Upper lobe of left lung (tissue), 6 donors: ENCODE measurements at places on chromosomes 1 and 21. TPM values are rescaled to one million over a fixed set of nuclear protein-coding genes. Genes with fewer than 3 reads are reported as not detected.

DNA sequence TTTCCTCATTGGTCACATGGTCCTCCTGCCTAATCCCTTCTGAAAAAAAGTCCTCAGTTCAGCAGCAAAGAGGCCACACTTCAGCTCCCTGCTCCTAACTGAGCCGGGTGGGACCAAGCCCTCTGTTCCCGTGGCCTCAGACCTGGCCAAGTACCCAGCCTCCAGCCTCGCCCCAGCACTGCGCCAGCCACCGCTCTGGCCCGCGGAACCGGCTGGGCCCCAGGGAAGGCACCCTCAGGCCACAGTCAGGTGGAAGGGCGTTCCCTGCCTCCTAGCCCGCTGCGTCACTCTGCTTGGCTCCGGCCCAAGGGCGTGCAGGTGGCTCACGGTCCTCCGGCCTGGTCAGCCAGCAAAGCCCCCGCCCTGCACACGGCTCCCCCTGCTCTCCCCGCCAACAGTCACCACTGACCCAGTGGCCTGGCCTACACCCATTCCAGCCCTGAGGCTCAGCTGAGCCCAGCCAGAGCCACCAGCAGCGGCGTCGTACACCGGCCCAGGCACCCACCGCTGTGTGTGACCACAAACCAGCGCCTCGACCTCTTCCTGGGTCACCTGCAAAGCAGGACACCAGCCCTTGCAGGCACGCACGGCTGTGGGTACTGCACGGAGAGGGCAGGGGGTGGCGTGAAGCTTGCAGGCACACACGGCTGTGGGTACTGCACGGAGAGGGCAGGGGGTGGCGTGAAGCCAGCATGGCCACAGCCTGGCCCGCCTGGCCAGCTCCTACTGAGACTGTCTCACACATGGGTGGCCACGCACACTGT is 19.4 kb downstream of the NADK start:
- DNase-seq = peak; percentile 95

- no peak for DNase-seq
Observed at GRCh38 chr1:196090226-196090625, 518.0 kb downstream of the KCNT2 start.

DNA sequence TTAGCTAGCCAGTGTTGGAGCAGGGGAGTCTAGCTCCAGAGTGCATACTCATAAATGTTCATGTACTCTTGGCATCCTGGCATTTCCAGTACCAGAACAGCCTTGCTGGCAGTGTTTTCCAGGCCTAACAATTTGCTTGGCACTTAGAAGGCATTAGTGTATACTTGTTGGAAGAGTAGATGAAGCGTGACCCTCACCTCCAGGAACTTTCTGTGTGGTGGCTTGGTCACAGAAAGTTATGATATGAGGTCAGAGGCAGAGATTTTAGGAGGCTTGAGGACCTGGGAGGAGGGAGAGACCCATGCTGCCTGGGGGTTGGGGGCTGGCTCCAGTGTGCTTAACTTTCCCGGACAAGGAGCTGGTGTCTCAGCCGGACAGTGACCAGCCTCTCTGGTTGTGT is 52.7 kb upstream of the GCLM start:
- DNase-seq = no peak

GRCh38 chr1:226723657-226724532 is 15.2 kb downstream of the ITPKB start:
- DNase-seq = no peak

GRCh38 chr1:218669431-218669830 is 324.3 kb downstream of the TGFB2 start:
- no peak for DNase-seq

DNA sequence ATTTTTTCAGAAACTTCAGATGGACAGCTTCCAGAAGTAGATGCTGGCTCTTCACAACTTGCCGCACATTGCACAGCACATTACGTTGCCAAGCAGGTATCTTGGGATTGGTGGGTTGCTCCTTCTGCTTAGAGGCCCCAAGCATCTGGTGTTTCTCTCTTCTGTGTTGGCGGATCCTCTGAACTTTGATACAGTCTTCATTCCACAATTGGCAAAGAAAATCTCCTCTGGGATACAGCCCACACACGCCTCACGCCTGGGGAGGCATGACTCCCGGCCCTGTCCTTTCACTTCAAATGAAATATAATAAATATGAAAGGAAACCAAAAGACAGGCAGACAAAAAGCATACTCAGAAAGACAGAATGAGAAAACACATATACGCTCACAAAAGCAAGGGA is 72.3 kb upstream of the PPP2R5A start:
- no peak for DNase-seq

DNA sequence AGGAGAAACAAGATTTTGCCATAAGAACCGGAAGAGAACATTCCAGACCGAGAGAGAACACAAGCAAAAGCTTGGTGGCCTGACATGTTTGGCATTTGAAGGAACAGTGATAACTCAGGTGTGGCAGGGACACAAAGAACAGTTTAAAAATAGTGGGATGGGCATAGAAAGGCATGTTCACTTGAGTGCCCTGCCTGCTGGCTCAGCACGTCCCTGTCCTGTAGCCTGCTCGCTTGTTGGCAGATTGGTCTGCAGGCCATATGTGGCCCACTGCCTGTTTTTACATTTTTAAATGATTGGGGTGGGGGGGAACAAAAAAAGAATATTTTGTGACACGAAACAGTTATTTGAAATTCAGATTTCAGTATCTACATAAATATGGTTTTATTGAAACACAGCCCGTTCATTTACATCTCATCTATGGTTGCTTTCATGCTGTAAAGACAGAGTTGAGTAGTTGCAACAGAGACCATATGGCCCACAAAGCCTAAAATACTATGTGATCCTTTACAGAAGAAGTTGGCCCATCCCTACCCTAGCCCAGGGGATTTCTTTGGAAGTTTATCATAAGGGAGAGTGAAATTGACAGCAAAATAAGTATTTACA is 100.7 kb downstream of the RGL1 start:
- no peak for DNase-seq

- DNase-seq = no peak
Observed at GRCh38 chr1:41709331-41709730, 209.4 kb downstream of the HIVEP3 start.

DNA sequence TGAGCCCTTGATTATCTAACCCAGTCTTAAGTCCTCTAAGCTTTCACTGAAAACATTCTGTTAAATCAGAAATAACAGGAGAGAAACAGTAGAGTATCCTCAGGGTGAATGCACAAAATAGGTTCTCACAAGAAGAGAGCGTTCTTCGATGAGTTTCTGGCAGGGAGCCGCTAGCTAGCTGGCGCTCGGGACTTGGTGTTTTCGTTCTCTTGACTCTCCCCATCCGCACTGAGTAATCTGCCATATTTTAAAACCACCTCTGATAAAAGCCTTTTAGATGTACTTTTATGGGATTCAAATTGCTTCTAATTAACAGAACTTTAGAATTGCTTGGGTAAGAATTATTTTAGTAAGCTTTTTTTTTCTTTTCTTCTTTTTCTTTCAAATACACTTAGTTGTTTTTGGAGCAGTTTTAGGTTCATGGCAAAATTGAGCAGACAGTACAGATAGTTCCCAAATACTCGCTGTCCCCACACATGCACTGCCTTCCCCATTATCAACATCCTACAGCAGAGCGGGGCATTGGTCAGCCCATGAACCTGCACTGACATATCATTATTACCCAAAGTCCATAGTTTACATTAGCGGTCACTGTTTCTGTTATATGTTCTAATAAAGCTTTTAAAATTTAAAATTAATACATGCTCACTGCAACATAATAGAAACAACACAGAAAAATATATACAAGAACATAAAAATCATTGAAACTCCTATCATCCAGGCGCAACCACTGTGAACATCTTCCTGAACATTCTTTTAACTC is 35.4 kb downstream of the PRDM2 start:
- no peak for DNase-seq

GRCh38 chr1:80731241-80731894 is 1069.4 kb upstream of the ADGRL2 start:
- no peak for DNase-seq

GRCh38 chr1:10694274-10694632 is 102.2 kb downstream of the CASZ1 start:
- DNase-seq = no peak

DNA sequence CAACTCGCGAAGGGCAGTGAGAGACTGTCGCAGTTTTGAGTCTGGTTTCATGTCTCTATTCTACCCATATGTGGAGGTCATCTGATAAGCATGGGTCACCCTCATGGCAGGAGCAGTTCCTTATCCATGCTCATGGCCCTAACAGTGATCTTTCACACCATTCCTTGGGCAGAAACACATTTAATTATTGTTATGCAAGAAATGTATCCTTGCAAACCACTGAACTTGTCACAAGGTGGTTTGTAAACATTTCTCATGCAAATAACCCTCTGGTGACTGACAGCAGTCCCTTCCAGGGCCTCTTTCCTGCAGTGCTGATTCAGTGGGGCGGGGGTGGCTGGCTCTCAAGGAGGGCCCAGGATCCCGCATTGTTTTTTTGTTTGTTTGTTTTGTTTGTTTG is 421.4 kb upstream of the RUNX1 start:
- DNase-seq = peak; percentile 36

DNA sequence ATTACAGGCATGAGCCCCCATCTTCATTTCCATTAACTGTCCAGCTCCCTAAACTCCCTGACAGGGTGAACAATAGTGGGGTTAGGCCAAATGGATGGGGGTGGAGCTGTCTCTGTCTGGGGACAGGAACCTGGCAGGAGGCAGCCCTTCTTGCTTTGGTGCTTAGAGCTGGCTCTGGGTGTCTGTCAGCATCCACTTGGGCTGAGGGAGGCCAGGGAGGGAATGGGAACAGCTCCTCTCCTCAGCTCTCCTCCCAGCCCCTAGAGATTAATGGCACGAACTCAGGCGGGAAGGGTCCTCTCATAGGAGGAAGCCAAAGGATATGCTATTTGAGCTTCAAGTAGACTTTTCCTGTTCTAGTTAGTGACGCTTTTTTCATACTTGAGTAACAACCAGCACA is 11.1 kb upstream of the ETV3L start:
- DNase-seq = no peak

DNA sequence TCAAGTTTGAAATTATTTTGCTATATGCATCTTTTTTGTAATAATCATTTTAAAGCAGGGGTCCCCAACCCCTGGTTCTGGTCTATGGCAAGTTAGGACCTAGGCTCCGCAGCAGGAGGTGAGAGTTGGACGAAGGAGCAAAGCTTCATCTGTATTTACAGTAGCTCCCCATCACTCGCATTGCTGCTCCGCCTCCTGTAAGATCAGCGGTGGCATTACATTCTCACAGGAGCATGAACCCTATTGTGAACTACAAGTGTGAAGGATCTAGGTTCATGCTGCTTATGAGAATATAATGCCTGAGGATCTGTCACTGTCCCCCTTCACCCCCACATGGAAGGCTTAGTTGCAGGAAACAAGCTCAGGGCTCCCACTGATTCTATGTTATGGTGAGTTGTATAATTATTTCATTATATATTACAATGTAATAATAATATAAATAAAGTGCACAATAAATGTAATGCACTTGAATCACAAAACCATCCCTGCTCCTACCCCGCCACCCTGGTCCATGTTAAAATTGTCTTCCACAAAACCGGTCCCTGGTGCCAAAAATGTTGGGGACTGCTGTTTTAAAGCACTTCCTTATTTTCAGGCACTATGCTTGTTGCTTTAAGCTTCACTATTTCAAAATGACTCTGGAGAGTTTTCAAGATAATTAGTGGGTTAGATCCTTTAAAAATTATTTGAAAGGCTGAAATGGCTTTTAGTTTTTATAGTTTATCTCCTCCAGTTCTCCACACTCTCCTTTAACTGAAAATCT is 74.8 kb downstream of the PLA2G4A start:
- no peak for DNase-seq

GRCh38 chr1:178052650-178053461 is 41.0 kb upstream of the RASAL2 start:
- no peak for DNase-seq

DNA sequence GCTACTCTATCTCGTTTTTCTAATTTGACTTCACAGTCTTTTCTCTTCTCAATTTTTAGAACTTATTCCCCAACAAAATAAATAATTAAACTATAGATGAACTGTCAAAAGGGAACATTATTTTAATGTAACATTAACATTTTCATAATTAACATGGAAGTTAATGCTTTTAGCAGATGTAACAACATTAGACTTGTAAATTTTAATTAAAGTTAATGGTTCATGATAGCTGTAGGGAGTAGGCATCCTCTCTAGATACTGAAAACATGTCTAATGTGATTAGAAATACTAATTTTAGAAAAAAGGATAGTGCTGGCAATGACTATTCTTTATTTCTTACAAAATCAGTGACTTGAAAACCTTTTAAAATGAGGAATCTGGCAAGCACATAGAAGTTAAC is 32.1 kb upstream of the NEK7 start:
- DNase-seq = no peak

DNA sequence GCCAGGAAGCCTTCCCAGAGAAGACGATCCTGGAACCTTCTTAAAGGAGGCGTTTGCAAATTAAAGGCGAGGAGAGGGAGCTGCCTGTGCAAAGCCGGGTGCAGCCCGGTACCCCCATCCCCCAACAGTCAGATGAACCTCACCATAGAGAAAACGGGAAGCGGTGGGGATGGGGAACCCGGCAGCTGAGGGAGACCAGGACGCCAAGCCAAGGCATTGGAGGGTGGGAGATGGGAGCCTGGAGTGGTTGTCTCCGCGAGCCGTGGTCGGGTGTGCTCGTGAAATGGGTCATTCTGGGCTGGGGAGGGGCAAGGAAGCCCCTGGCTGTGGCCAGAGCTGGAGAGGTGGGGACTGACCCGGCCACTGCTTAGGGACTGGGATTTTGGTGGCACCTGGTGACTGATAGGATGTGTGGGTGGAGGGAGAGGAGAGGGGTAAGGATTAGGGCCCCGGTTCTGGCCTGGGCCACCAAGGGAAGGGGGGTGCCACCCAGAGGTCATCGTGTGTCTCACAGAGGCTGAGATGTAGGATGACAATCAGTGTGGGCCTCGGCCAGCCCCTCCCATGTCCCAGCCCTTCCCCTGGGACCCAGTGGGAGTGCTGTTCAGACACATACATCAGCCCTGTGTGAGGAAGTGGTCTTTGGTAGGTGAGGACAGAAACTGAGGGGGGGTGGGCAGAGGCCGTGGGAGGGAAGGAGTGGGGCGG is 676 bp upstream of the PADI2 start:
- DNase-seq = peak; percentile 59

DNA sequence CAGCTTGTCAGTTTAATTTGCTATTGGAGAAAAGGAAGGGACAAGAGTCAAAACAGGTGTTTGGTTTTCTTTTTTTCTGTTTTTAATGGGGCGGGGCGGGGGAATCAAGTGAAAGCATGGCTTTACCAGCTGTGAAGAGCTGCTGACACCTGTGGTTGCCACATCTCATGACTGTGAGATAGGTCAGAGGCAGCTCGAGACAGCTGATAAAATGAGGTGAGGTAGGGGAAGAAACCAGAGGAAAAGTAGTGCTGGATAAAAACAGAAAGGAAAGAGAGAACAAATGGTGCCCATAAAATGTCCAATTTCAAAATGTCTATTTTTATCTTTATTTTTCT is 272.3 kb downstream of the NEGR1 start:
- no peak for DNase-seq

Gene LPAR3
- total RNA-seq = 6.1 TPM

Gene TMEM51
- 6.3 TPM for total RNA-seq

Gene DHDDS
- 25.6 TPM for total RNA-seq

Gene TUFT1
- 10.5 TPM for total RNA-seq

Gene SMPDL3B
- total RNA-seq = 30.7 TPM

Gene F13B
- total RNA-seq = not detected

Gene TBX15
- 1.2 TPM for total RNA-seq

Gene NBL1
- 190 TPM for total RNA-seq

Gene PPIAL4G
- 0.10 TPM for total RNA-seq
